ENCODE measurements at places on chromosomes 6 and 20.

GRCh38 chr6:9537381-9537780 is 877.5 kb downstream of the TFAP2A start:
- DNase-seq: no peak

- no peak for DNase-seq
These were observed 585.1 kb downstream of the QKI start for GRCh38 chr6:163999475-164000125.

- no peak for DNase-seq
These were observed 12.0 kb upstream of the IRF4 start for GRCh38 chr6:379410-380181.

DNA sequence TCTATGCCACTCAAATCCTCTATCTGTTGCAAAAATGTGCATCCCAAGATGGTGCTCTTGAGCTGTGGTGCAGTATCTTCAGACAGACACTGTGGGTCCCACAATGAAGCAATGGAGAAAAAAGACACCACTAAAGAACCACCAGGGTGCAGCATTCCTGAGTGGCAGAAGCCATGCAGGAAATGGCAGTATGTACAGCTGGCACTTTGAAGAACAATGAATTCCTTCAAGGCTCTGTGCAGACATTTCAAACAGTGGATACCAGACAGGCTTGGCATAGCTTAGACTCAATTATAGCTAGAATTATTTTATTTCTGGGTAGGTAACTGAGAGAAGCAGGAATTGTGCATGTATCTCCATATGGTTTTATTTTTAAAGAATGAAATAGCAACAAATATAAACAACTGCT is 24.0 kb upstream of the HDAC2 start:
- DNase-seq: peak; percentile 12

DNA sequence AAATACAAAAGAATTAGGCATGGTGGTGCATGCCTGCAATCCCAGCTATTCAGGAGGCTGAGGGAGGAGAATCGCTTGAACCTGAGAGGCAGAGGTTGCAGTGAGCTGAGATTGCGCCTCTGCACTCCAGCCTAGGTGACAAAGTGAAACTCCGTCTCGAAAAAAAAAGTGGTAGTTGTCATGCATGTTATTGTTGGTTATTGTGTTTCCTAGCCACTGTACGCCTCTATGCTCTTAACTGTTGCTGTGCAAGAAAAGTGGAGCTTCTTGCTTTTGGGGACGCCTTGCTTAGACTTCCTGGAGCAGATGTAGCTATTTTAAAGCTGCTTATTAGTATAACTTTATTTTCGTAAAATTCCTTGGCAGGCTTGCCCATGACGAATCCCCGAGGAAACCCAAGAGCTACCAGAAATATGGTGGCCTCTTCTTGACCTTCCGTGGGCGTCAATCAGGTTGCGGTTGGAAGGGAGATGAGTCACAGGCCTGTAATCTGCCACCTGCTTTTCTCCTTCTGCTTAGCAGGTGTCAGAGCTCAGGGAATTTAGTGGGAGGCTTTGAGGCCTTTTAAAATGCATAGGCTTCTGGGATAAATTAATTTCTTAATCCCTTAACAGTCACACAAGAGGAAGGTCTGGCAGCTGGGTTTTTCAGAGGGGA is 17.3 kb downstream of the GABRR2 start:
- peak; percentile 57 for DNase-seq

GRCh38 chr6:54586251-54586650 is 260.3 kb upstream of the FAM83B start:
- DNase-seq: no peak

- DNase-seq: no peak
These were observed 392 bp downstream of the PSMB8 start for GRCh38 chr6:32843331-32843978.

DNA sequence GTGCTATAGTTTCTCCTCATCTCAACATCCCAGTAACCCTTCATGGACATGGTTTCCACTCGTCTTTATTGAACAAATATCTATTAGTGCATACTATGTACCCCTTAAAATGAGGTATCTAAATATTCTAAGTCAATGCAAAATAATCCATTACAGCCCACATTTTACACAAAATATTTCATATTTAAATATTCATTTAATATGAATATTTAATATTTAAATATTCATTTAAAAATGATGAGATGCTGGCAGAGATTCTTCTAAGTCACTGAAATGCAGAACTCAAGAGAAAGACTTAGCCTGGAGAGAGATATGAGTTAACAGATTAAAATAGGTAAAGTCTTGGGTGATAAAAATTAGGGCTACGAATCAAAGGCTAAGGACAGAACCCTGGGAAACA is 17.9 kb downstream of the EPB41L2 start:
- no peak for DNase-seq

GRCh38 chr6:39815356-39815755 is 23.2 kb downstream of the DAAM2 start:
- no peak for DNase-seq

DNA sequence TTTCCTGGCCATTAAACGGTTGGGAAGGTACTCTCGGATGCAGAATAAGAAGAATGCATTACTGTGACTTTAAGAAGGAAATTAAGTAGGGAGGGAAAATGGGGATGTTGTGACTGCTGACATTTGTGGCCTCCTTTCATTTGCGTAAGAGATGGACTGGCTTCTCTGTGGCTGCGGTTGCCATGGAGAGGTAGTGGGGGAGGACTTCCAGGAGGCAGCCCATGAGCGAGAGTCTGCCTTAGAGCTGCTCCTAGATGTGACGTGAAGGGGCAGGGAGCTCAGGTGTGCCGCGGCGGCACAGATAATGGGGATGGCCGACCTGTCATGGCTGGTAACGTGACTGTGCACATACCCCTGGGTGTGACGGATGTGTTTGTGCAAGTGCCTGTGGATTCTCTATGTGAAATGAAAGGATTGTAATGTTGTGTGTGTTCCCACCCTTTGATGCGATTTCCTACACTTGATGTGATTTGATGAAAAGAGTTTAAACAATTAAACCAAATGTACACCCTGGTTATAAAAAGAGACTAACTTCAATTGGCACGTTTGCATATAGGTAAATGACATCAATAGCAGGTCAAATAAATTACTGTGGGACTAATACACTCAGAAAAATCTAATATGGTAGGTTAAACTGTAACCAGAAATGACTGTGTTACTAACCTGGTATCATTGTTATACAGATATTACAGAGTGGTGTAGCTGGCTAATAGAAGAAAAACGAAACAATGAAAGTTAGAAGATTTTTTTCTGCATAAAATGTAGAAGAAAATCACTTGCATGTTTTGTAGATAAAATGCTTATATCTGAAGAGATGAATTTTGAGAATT is 48.9 kb downstream of the HIVEP1 start:
- DNase-seq: no peak

DNA sequence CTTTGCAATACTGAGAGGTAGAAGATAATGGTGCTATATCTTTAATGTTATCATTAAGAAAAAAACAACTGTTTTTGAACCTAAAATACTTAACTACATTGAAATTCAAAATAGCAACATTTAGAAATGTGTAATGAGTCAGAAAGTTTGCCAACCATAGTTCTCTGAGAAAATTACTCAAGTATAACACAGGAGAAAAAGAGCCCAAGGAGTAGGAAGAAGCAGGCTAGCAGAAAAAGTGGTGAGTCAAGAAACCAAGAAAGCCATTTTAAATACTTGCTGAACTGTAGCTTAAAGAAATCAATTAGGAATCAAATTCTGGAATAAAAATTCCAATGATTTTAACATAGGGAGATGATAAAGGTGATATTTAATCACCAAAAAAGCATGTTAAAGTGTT is 181.0 kb upstream of the RSPO3 start:
- no peak for DNase-seq

- DNase-seq: no peak
These were observed 27.3 kb downstream of the RRBP1 start for GRCh38 chr20:17654649-17655285.

GRCh38 chr20:7496394-7496991 is 443.8 kb downstream of the HAO1 start:
- no peak for DNase-seq

DNA sequence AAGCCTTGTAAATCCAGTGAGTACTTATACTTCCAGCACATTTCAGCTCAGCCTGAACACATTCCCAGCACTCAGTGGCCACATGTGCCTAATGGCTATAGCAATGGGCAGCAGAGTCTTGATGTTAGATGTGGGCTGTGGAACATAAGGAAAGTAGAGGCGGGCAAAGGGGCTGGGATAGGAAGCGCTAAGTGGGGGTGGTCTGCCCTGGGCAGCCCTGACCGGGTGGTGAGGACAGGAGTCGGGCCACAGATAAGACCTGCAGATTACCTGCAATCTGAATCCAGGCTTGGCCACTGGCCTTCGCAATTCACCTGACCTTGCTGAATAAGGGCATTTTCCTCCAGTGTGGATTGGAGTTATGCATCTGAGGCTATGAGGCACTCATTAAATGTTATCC is 11.1 kb upstream of the HMGA1 start:
- no peak for DNase-seq

- DNase-seq: no peak
These were observed 298.2 kb downstream of the PHACTR1 start for GRCh38 chr6:13014504-13015378.

DNA sequence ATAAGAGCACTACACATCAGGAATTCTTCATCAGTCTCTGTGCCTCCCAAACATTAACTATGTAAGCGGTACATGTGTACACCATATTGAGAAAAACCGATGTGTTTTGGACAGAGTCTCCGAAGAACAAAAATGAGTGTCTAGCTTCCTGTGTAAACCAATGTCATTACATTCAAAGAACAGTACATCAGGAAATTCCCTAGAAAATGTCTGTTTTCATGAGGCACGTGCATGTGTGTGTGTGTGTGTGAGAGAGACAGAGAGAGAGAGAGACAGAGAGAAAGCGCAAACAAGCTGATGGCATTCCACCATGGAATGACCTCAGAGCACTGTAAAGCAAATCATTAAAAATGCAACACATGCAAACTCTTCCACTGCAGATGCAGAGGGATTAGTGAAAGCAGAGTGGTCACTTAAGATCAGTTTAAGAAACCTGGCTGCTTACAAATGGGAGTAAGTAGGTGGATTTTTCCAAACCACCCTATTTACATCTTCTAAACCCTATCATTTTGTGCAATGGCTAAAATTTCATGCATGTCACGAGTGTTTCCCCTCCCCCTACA is 133.9 kb downstream of the HIVEP2 start:
- DNase-seq: no peak

- DNase-seq: no peak
These were observed 16.3 kb downstream of the LRRC1 start for GRCh38 chr6:53811082-53811481.

DNA sequence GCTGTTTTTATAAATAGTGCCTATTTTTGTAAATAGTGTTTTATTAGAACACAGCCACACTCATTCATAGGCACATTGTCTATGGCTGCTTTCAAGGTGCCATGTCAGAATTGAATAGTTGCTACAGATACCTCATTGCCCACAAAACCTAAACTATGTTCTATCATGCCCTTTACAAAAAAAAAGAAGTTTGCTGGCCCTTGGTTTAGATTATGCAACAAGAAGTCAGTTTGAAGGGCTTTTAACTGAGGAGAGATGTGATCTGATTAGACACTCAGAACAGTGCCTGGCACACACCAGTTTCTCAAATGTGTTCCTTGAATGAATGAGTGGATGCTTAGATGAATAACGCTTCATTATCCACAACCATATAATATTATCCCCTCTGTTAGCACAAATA is 366.1 kb downstream of the MAFB start:
- no peak for DNase-seq

DNA sequence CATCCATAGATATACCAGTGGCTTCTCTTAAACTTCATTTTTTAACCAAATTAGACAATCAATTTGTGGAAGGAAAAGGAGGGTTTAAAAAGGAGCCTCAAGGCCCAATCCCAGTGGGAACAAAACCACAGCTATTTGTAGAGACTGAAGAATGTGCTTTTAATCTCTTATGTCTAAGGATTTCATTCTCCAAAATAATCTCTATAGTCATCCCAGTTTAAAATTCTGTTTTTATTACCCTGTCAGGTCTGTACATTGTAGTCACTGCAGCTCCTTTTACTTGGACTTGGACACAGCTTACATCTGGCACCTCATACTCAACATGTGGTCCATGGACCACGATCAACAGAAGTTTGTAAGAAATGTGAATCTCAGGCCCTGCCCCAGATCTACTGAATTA is 152.1 kb upstream of the STMND1 start:
- no peak for DNase-seq

DNA sequence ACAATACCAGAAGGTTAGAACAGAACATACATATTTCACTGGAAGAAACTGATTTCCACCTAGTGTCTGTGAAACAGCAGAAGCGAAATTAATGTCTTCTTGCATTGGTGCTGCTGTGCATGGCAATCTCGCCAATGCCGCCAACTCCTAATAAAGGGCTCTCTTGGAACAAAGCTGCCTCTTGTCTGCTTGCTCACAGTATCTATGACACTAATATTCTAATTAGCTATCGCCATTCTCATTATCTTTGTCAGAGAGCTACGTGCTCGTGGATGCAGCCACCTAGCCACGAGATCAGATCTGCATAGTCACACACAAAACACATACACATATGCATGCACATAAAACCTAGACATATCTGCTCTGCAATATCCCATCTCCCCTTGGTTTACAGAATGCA is 145.9 kb upstream of the OLIG3 start:
- no peak for DNase-seq

- no peak for DNase-seq
These were observed 32.2 kb downstream of the PMEPA1 start for GRCh38 chr20:57677584-57677982.

DNA sequence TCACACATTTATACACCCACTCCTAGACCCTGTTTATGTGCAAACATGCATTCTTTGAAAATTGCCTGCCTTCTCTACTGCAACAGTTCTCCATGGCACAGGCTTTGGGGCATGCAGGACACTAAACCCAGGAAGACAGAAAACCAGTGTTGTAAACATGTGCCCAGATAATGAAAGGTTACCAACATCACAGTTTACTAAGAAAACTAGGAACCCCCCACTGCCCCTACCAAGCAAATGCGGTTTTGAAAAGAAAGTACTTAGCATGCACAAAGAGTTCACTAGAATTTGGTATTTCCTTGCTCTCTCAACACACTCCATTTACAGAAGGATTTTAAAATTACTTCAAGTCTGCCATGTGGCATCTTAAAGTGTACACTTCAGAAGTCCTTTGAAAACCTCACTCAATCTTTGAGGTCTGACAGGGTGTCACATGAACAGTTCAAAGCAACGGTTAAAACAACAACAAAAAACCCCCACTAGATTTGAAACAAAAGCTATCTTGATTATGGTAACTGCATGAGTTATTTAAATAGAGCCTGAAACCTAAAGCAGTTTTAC is 245.0 kb downstream of the GMPR start:
- DNase-seq: no peak

GRCh38 chr20:18436847-18437246 is 30.0 kb downstream of the DZANK1 start:
- DNase-seq: no peak

DNA sequence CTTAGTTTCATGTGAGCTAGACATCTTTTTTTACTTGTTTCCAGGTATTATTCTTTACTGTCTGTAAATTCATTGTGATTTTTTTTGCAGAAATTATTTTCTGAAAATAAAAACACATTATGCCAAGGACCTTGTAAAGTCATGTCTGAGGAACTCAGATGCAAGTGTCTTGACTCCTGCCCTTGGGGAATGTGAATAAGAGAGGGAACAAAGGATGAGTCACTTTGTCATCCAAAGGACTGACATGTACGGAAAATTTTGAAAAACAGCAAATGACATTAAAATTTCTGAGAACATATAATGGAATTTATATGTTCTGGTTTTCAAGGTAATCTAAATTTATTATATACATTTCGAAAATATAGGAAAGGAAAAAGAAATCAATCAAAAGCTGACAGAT is 660.4 kb downstream of the CD109 start:
- no peak for DNase-seq
